ENCODE measurements at places on chromosomes 7 and 10.

DNA sequence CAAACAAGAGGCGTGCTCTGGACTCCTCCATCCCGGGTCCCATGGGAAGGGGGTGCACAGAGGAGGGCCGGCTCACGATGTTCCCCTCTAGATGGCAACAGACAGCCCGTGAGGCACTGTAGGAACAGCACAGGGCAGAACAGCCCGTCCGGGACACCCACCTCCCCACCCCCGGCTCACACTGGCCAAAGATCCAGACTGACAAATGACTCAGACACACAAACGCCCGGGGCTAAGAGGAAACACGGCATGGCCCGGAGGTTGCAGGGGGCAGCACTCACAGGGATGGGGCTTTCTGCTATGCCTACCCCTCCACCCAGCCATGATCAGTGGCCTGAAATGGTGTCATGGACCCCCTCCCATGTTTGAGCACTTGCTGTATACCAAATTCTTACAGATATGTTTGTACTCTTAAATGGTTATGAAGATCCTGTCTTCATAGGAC, 4.9 kb upstream of the ELN start:
- DNase-seq = no peak

DNA sequence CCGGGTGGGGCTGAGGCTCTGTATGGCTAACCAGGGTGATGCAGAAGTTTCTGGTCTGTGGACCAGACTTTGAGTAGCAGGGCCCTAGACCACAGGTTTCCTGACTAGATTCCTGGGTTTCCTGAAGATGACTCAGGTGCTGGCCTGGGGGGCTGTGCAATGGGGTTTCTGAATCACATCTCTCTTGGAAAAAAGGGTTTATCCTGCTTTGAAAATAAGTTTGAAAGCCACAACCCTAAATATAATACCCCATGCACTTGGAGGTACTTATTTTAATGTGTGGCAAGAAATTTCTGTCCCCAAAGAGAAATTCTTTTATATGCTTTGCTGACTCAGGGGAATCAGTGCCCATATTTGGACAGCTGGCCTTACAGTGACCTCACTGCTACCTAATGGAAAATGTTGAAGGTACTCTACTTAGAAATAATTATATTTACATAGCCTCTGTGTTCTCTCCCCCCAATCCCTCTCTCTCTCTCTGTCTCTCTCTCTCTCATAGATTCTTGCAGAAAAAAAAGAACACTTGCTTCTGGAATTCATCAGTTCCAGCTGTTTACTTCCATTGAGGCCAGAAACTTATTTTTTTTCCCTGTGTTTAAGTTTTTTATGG, 184.4 kb upstream of the LYZL2 start:
- no peak for DNase-seq

DNA sequence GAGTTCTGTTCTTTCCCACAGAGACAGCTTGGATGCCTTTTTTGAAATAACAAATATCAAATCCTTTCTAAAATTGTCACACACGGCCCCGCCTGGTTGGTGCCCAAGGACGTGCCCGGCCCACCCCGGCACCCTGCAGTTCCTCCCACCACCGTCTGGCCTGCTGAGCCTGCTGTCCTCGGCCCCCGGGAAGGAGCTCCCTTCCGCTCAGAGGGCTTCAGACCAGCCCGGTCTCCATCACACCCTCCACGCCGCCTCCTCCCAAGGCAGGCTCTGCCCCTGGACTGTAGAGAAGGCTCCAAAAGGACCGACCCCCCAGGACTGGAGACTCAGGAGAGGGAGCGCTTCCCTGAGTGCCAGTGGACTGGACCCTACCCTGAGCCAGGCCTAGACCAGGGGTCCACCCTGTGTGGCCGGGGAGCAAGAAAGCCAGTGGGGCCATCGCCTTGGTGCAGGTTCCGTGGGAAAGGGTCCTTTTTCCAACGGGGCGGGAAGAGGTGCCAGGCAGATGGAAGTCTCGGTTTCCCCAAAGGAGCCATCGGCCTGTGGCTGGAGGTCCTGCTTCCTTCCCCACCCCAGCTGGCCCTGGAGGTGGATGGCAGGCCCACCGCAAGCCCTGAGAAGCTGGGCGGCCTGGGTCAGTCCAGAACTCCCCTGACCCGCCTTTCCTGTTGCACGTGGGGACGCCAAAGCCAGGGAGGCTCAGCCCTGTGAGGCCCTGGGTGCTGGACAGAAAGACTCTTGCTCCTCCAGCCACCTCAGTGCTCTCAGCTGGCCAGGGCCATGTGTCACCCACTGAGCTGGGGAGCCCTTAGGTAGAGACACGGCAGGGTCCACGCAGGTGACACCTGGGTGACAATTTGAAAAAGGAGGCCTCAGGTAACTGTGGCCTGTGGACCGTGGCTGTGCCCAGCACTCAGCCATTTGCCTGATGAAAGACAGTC, 69.8 kb downstream of the PWWP2B start:
- DNase-seq = no peak

DNA sequence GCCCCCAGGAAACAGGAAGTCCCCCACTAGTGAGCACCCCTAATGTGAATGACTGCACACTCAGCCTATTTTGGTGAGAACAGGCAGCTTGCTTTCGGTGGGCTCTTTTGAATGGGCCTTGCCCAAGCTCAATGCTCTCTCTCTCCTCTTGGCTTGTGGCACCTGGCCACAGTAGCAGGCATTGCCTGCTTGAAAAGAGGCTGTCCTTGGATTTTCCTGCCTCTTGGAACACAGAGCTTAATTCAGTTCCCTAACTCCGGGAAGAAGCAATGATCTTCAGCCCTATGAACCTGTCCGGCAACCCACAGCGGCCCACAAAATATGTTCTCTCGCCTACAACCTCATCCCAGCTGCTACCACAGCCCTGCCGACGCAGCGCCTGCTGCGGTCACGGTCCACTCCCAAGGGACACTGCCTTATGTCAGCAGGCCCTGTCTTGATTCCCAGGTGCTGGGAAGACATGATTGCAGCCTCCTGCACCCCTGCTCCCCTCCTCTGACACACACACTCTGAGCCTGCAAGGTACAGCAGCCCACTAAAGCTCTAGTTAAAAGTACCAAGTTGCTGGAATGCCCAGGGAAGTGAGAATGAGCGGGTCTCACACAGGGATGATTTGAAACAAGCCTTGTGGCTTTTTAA, 715.5 kb upstream of the GALNT17 start:
- no peak for DNase-seq

- no peak for DNase-seq
Measured at GRCh38 chr10:120473593-120473992, 16.6 kb downstream of the PLPP4 start.

- DNase-seq = no peak
Measured at GRCh38 chr10:23571884-23572283, 133.0 kb downstream of the OTUD1 start.

DNA sequence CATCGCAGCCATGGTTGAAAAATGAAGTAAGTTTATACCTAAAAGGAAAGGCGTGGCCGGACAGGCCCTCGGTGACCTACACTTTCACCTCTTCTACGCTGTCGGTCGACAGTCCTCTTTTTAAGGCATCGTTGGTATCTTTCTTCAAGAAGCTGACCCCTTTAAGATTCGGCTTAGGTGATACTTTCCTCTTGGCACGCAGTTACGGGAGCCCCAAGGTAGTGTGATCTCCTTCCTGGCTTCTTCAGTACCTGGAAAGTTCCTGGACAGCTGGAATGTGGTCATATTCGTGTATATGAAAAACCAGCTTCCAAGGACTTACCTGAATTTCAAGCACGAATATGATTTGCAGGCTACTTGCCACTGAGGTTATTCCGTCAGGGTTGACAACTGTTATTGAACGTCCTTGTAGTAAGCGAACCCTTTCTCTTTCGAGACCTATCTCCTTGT, 885 bp upstream of the SYPL1 start:
- DNase-seq = no peak

- DNase-seq = no peak
Measured at GRCh38 chr7:29596593-29597178, 33.1 kb downstream of the PRR15 start.

DNA sequence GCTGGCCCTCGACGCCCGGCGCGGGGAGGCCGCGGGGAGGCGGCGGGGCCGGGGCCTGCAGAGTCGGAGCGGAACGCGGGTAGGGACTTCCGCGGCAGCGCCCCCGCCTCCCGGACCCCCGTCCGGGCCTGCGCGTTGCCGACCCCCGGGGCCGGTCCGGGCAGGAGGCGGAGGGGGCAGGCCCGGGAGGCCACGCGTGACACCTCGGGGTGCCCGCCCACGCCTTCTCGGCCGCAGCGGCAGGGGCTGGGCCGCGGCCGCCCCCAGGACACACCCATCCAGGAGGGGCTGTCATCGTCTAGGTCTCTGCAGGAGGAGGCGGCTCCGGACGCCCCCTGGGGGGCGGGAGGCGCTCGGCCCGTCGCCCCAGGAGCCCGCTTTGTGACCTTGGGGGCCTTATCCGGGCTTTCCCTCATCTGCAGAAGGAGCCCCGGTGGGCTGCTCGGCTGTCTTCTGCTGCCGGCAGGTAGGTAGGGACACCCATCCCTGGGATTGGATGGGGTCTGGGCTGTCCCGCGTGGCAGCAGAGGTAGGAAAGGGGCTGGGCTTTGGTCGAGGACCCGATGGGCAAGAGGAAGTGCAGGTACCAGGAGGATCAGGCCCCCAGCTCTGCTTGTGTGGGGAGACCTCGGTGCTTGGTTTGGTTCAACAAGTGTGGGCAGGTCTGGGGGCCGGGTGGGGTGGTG, 569 bp downstream of the ZNF316 start:
- peak; percentile 25 for DNase-seq

DNA sequence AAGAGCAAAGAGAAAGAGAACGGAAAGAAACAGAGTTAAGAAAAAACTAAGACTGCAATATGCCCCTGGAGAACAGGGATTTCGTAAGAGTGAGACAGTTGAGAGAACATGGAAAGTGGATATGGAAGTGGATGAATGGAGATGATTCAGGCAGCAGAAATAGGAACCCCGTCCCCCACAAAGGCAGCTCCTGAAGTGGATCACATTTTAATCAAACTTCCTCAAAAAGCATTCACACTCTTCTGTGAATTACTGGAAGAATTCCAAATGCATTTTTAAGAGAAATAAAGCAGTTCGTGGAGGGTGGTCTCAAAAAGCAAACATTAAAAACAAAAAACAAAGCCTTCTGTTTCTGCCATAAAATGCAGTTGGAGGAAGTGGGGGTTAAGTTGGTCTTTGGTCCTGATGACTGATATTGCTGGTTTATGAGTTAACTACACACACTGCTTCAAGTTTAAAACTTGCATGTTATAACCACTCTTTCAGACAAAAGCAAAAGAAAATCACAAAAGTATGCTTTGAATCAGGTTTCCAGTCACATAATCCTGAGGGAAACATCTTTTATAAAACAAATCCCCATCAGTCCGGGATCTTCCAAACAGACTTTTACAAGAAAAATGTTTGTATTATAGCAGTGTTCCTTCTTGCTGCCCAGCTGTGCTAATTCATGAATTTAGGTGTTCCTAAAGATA, 214.3 kb downstream of the FANK1 start:
- DNase-seq = no peak

DNA sequence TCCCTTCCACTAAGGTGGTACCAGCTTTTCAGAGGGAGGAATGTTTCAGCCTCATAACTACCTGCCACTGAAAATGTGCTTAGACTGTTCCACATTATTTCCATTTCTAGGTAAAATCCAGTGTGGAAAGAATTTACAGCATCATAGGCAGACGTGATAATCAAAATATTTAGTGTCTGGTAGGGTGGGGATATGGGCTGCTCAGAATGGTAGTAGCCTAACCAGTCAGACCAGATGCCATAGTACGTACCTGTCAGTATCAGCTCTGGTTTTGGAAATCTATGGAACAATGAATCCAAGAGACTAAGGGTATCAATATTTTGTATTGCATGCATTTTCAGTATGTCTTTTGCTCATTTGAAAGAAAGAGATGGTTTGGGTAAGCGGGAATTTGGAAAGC, 76.8 kb upstream of the APBB1IP start:
- DNase-seq = no peak

DNA sequence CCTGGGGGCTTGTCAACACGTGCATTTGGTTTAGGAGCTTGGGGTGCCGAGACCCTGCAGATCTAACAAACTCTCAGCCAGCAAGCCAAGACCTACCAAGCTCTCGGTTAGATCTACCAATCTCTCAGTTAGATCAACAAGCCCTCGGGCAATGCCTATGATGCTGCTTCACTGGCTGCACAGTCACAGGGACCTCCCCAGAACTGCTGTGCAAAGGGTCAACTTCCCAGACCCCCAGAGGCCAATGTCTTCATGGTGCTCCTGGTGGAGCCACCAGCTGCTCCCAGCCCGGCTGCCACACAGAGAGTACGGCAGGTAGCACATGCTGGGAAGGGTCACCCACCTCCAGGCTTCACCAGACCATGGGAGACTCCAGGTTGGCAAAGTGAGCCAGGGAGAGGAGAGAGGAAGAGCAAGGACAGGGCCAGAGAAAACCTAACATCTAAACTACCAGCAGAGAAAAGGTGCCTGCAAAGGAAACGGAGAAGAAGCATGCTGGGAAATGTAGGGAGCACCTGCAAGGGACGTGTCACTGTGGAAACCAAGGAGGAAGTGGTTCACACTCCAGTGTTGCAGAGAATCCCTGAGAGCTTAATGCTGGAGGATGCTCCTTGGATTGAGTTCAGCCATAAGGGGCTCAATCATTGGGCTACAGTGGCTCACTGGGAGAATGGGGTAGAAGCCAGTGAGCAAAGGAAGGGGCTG, 51.5 kb upstream of the GDF10 start:
- no peak for DNase-seq

DNA sequence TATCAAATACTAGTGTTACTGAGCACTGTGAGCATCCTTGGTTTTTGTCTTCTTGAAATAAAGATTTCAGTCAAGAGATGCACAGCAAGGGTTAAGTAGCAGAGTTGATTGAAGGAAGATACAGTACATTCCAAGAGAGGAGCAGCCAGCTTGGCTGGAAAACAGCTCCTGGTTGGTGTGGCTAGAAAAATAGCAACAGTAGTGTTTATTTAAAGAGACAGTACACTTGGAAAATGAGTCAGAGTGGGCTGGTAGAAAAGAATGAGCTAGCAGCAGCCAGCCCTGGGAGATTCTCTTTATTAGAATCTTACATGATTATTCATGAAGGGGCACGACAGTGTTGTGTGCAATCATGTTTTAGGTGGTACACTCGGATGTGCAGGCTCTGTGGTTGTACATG, 1016.4 kb upstream of the SORCS1 start:
- DNase-seq = no peak

GRCh38 chr7:46291050-46291438, 370.0 kb upstream of the IGFBP3 start:
- DNase-seq = no peak

GRCh38 chr7:11726794-11727155, 105.2 kb downstream of the THSD7A start:
- no peak for DNase-seq

GRCh38 chr7:2258661-2259365, 16.8 kb downstream of the NUDT1 start:
- no peak for DNase-seq

DNA sequence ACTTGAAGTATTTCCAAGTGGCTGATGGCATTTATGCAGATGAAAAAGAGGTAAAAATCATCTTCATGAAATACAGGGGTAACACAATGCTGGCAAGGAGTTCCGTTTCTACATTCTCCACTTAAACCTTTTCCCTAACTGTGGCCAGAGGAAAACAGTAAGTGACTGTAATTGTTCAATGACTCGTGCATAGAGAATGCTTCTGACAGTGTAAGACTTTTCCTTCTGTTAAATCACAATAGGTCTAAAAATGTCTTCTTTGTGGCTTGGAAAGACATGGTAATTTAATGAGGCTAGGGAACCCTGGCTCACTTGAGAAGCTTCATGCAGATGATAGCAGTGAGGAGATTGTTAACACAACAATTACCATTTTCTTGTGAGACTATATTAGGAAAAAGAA, 50.3 kb upstream of the RSU1 start:
- no peak for DNase-seq

Data from activated CD4-positive, alpha-beta T cell treated with anti-CD3 and anti-CD28 coated beads for 1 hour (primary cell).